NCI-H1417 treated with DMSO at 0.1 percent for 48 hours (cell line): ENCODE measurements at places on chromosomes 16 and 17.

DNA sequence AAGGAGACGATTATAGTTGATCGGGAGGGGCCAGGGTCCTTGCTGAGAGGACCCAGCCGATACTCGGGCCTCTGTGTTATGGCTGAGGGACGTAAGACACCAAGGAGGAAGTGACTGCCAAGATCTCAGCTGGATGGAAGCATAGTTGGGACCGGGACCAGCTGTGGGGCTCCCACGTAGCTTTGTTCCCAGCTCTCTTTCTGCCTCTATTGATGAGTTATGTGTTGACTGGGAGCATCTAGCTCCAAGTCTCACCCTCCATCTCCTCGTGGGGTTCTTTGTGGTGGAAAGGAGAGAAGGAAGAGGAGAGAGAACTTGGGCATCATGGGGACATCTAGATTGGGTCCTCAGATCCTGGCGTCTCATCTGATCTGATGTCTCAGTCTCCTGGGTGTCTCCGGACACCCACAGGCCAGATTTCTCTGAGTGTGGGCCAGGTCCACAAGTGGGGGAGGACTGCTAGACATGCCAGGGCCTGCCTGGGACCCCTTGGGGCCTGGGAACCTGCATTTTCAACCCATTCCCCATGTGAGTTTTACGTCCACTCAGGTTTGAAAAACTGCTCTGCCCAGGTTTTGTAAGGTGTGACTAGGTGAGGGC, 1.0 kb downstream of the MGRN1 start:
- DNase-seq: no peak

DNA sequence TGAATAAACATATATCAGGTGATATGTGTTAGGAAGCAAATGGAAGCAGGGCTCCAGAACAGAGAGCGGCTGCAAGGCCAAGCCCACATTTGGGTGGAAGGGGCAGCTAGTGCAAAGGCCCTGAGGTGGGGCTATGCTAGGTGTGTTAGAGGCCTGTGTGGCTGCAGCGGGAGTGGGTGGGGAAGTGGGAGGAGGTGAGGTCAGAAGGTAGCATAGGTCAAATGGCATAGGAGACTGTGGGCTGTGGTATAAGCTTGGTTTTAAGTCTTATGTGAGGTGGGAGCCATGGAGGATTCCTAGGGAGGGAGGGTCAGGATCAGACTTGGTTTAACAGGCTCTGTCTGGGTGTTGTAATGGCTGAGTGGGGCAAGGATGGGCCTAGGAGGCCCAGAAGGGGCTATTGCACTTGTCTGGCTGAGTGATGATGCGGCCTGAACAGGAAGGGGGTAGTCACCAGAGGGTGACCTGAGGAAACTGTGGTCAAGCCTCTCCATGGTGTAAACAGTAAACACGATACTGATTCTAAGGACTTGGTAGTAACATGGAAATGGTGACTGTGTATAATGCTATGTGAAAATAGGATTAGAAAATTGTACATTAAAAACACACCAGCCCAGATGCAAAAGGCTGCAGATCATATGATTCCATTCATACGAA, 31.1 kb downstream of the RAI1 start:
- DNase-seq: no peak

DNA sequence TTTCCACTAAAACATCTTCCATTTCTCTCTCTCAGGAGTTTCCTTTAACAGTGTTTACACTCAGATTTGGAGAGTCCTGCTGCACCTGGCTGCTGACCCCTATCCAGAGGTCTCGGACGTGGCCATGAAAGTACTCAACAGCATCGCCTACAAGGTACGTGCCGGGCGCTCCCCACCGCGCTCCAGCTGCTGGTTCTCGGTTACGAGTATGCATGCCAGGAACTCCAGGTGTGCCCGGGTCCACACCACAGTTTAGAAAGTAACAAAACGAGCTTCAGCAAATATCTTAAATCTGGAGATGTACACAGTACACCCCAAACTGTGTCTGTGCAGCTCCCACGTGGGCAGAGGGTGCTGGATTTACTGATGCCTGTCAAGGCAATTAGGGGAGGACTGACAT, 82.9 kb upstream of the CHMP6 start:
- DNase-seq: no peak

GRCh38 chr16:35678-36305, 17.6 kb downstream of the POLR3K start:
- DNase-seq: no peak

GRCh38 chr17:54882950-54883349, 17.7 kb upstream of the TOM1L1 start:
- no peak for DNase-seq

DNA sequence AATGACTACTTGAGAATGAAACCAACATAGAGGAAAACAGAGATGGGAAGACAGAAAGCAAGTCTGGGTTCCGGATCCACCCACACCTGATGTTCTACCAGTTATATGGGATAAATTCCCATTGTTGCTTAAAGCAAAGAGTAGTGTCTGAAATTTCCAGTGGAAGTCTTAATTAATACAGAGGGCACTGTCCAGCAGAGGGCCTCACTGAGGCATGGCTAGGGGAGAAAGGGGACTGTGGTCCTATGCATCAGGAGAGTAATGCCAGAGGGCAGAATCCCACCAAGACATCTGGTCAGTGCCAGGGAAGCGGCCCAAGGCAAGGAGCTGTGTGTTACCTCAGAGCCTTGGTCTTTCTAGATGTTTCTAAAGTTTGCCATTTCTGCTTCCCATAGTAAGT, 7.5 kb upstream of the UMOD start:
- DNase-seq: no peak

DNA sequence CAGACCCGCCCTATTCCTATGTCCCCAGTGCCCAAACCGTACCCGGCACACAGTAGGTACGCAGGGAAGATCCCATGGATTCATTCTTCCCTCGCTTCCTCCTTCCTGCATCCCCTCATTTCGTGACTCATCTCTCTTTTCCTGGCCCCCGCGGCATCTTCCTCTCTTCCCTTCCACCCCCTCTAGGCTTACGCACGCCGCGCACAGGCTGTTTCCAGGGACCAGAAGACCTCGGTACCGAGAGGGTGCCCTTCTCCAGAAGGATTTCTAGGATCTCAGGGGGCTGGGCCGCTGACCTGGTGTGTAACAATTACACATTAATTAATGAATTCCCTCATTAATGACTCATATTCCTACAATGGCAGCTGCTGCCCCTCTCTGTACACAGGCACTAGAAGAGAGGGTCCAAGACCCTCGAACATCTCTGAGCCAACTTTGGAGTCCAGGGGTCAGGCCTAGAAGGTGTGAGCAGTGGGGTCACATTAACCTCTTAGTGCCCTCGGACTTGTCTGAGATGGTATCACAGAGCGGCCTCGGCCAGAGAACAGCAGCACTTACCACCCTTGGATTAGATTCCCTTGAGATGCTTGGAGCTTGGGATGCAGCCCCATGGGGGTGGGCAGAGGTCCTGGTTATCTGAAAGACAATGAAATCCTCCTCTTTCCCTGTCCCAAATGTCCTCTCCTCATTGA, 16.8 kb upstream of the PLLP start:
- DNase-seq: no peak

DNA sequence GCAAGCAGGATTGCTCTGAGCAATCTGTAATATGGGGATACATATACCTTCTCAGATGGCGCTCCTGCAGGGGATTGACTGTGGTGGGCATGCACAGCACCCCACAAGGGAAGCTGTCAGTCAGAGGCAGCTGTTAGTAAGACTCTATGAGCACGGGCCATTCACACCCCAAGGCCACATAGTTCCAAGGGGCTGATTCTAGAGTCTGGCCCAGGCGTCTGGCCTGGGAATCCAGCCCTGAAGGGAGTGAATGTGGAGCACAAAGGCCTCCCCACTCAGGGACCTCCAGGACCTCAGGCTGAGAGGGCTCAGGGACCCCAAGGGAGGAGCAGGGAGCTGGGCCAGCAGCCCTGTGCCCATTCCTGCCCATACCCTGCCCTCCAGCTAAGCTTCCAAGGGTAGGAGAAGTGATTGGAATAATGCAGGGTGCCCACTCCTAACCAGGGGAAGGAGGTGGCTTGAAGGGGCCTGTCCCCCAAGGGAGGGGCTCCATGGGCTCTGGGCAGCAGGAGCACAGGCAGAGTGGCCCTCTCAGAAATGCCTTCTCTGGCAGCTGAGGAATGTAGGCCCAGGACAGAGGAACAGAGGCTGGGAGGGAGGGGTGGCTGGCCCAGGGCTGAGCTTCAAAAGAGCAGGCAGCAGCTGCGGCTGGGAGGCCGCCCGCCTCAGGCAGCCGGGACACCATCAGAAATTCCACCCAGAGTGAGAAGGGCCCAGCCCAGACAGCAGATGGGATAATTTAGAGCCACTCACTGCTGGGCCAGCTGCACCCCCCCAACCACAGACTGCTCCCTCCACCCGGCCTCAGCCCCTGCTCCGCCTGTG, 48.9 kb upstream of the MRPS23 start:
- no peak for DNase-seq

DNA sequence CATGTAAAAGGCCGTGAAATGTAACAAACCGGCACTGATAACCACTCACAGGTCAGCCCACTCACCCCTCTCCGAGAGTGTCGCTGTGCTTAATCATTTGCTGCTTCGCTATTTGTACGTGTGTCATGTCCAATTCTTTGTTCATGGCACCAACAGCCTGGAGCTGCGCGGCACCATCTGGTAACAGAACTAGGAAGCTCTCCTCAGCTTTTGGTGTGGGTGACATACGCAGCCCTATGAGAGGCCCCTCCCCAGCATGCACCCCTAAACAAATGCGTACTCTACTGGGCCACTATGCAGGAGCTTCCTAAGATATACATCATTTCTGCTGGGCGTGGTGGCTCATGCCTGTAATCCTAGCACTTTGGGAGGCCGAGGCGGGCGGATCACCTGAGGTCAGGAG, 2.3 kb upstream of the PECAM1 start:
- no peak for DNase-seq

GRCh38 chr16:78444-79150, 572 bp downstream of the MPG start:
- DNase-seq: no peak

DNA sequence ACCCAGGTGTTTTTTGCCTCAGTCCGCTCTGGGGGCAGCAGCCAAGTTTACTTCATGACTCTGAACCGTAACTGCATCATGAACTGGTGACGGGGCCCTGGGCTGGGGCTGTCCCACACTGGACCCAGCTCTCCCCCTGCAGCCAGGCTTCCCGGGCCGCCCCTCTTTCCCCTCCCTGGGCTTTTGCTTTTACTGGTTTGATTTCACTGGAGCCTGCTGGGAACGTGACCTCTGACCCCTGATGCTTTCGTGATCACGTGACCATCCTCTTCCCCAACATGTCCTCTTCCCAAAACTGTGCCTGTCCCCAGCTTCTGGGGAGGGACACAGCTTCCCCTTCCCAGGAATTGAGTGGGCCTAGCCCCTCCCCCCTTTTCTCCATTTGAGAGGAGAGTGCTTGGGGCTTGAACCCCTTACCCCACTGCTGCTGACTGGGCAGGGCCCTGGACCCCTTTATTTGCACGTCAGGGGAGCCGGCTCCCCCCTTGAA, 2.1 kb upstream of the C17orf107 start:
- no peak for DNase-seq

- DNase-seq: no peak
Measured at GRCh38 chr17:48052956-48053757, 5.0 kb downstream of the NFE2L1 start.

GRCh38 chr17:31373150-31374093, 18.1 kb upstream of the RAB11FIP4 start:
- no peak for DNase-seq

DNA sequence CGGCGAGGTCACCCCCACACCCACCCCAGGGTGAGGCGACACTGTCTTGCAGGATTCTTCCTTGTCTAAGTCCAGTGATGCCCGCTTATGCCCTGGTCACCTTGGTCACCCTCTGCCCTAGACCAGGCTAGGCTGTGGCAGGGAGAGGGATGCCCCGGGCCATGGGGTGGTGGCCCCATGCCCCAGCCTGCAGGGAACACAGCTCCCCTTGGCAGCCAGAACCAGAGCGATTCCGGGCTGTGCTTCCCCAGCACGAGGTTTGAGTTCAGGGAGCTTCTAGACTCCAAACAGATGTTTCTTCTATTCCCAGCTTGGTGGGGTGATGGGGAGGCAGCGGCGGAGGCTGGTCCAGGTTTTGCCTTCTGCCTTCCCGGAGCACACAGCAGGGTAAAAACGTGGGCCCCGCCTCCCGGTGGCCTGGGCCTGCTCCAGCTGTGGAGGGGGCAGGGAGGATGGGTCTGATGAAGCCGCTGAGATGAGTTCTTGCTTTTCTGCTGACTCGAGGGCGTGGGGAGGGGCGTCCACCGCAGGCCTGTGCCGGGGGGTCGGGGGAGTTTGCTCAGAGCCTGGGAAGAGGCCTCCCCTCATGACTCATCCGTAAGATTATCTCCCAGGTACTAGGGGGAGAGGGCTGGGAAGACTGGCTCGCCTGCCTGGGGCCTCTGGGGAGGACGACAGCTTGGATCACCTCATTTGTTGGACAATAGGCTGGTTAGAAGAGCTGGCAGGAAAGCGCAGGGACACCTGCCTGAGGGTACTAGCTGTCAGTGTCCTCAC, 15.4 kb downstream of the SMTNL2 start:
- no peak for DNase-seq

GRCh38 chr17:40343219-40344119, 21.1 kb downstream of the GJD3 start:
- DNase-seq: no peak

DNA sequence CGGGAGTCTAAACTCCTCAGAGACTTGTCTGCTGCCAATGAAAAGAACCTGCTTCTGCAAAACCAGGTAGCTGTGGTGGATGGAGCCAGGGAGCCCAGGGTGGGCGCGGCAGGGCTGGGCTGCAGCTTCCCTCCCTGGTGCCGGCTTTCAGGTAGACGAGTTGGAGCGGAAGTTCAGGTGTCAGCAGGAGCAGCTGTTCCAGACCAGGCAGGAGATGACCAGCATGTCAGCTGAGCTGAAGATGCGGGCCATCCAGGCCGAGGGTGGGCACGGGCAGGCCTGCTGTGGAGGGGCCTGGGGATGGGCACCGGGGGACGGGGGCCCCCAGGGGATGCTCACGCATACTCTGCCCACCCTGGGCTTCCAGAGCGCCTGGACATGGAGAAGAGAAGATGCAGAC, 3.2 kb upstream of the RAC3 start:
- DNase-seq: no peak

DNA sequence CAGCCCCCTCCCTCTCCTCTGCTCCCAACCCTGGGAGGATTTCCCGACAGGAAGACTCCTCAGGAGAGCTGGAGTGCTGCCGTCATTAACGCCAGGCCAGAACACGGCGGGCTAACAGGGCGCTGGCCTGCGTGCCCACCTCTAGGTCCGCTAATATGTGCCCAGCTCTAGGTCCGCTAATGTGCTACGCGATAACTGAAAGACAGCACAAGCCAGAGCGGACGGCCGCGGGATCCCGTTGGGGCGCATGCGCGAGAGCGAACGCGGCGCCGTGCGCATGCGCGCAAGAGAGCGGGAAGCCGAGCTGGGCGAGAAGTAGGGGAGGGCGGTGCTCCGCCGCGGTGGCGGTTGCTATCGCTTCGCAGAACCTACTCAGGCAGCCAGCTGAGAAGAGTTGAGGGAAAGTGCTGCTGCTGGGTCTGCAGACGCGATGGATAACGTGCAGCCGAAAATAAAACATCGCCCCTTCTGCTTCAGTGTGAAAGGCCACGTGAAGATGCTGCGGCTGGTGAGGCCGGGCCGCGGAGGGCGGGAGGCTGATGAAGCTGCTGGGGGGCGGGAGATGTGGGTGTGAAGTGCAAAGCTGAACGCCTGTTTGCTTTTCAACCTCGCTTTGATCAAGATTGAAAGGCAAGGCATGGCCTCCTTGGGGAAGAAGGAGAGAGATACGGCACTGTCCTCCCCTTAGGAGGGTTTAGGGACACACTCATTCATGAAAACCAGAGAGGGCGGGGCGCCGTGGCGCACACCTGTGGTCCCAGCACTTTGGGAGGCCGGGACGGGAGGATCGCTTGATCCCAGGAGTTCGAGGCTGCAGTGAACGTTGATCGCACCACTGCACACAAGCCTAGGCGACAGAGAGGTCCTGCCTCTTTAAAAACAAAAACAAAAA, at the start of gene CKLF:
Gene CKLF (plus strand): TSS at position 291 of the 892 bp plus-strand sequence. CDS start 140 bp downstream, at position 431.
- peak; percentile 60 for DNase-seq

GRCh38 chr17:31073411-31073810, 21.4 kb upstream of the NF1 start:
- DNase-seq: no peak
